ENCODE measurements at places on chromosomes 11 and 22. TPM values are rescaled to one million over a fixed set of nuclear protein-coding genes. Genes with fewer than 3 reads are reported as not detected.

GRCh38 chr11:37333345-37333744 lies 735.3 kb upstream of the RAG2 start:
- no peak for DNase-seq

GRCh38 chr11:124297921-124298320 lies 15.8 kb downstream of the OR8D1 start:
- no peak for DNase-seq

DNA sequence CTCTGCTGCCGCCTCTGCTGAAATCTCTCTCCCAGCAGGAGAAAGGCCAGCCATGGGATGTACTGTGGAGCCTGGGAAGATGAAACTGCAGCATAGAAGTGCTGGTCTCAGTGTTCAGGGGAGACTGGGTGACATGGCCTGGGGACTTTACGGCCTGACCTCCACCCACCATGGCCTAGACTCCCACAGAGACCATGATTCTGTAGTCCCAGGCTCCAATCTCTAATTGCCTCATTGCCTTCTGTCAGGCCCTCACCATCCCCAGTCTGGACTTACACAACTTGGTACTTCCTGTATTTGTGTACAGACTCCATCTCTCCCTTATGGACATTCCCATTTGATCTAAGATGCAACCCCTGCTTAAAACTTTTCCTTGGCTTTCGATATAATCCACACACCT lies 43.1 kb downstream of the TRAF6 start:
- DNase-seq: no peak

DNA sequence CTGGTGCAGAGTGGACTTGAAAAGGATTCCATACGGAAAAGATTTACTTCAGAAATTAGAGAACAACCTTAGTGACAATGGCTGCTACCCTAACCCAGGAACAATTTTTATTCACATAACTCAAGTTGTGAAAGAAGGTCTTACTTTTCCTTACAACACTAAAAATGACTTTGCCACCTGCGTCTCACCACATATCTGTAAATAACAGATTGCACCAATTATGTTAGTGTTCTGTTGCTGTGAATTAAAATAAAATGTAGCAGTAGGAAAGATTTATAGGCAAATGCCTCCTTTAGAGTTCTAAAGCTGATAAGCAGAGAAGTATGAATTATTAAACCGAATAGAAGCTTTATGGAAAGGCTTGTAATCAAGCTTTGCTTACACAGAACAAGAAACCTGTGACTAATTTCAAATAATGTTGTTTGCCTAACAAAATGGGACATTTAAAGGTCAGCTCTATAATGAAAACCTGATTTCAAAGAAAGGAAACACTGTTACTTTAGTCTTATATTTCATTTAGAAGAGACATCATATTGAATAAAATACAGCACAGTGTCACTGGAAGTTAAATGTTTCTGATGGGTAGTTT lies 2237.8 kb downstream of the LRRC4C start:
- DNase-seq: no peak

GRCh38 chr11:15136166-15136565 lies 21.4 kb downstream of the INSC start:
- no peak for DNase-seq

GRCh38 chr11:28353991-28354390 lies 245.8 kb downstream of the METTL15 start:
- DNase-seq: no peak

DNA sequence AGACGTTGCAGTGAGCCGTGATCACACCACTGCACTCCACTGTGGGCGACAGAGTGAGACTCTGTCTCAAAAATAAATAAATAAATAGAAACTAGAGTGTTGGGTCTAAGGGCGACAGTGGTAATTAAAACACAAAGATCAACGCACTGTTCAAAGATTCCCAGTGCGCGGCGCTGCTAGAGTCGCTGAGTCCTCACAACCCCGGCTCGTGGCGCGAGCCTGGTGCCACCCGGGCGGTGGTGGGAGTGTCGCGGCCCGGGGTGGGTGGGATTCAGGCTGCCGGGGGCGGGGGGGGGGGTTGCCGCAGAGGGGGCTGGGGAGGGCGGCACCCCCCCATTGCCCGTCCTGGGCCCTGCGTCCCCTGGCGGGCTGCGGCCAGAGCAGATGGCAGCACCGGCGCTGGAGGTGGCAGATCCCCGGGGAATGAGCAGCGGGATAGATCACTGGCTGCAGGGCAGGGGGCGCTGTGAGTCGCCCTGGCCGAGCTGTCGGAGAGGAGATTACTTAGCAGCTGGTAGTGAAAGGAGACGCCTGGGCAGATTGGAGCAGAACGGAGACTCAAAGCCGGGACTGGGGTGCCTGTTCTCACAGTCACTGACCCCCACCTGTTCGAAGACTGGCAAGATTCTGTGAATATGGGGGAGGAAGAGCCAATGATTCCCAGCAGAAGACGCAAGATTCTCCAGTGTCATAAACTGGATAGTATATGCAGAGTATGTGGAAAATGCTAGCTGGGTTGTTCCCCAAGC lies 30.2 kb upstream of the APOBEC3A start:
- peak; percentile 43 for DNase-seq

DNA sequence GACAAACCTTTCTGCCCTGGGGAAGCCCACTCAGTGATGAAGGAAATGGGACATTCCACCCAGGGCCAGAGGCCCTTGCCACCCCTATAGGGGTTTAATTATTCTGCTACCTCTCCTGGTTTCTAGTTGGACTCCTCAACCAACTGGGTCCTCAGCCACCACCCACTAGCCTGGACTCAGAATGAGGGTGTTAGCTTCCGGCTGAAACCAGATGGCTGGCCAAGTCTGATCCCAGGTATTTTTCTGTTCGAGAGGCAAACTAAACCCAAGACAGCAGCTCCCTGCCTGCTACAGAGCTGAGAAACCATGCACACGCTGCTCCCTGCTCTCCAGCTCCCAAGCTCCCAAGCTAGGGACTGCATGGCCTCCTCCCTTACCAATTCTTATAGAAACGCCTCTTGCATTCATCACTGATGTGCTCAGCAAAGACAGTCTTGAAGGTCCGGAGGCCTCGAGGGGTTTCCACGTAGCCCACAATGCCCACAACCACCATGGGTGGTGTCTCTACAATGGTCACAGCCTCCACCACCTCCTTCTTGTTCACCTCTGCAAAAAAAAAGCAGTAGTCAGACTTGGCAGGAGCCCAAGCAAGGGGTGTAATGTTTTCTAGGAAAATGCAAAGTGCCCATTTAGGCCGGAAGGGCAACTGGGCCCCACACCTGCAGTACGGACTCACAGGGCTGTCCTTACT lies 2.2 kb downstream of the RPL3 start:
- no peak for DNase-seq

GRCh38 chr11:128548649-128549255 lies 38.6 kb downstream of the ETS1 start:
- no peak for DNase-seq

- no peak for DNase-seq
These were observed 71.8 kb upstream of the TEAD1 start for GRCh38 chr11:12602421-12602820.

- no peak for DNase-seq
These were observed 23.1 kb downstream of the PTPN5 start for GRCh38 chr11:18768472-18768901.

DNA sequence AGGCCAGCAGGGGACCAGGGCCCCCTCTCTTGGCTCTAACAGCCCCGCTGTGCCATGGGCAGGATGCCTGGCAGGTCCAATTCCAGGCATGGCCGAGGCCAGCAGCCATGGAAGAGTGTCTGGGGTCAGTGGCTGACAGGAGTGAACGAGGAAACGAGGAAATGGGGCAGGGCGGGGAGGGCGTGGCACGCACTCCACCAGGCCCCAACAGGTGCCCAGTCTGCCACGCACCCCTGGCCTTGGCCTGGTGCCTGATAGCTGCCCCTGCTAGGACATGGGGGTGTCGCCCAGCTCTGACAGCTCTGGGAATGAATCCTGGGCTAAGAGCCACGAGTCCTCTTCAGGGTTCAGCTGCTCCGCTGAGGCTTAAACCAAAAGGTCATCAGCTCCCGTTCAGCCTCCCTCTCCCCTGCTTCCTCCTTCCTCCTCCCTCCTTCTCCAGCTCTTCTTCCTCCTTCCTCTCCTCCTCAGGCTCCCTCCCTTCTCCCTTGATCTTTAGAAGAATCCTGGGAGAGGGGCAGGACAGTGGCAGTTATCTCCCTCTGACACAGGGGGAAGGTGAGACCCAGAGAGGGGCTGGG lies 11.5 kb upstream of the TBC1D22A start:
- no peak for DNase-seq

- DNase-seq: peak; percentile 56
These were observed 569.9 kb upstream of the CADM1 start for GRCh38 chr11:116073854-116074837.

DNA sequence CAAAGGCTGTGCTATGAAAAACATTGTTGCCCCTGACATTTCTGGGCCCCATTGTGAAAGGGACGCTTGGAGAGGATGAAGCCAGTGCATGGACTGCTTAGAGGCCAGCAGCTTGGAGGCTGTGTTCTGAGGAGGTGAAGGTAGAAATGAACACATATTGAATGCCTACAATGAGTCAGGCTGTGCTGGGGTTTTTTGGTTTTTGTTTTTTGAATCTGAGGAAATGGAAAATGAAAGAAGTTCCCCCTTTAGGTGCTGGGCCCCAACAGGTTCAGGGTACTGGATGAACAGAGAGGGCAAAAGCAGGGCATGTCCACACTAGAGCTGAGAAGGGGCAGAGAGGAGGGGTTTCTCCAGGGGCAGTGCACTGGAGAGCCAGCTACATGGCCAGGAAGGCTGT lies 166.1 kb upstream of the API5 start:
- DNase-seq: no peak

- DNase-seq: no peak
These were observed 101.8 kb downstream of the FEZ1 start for GRCh38 chr11:125394296-125394695.

DNA sequence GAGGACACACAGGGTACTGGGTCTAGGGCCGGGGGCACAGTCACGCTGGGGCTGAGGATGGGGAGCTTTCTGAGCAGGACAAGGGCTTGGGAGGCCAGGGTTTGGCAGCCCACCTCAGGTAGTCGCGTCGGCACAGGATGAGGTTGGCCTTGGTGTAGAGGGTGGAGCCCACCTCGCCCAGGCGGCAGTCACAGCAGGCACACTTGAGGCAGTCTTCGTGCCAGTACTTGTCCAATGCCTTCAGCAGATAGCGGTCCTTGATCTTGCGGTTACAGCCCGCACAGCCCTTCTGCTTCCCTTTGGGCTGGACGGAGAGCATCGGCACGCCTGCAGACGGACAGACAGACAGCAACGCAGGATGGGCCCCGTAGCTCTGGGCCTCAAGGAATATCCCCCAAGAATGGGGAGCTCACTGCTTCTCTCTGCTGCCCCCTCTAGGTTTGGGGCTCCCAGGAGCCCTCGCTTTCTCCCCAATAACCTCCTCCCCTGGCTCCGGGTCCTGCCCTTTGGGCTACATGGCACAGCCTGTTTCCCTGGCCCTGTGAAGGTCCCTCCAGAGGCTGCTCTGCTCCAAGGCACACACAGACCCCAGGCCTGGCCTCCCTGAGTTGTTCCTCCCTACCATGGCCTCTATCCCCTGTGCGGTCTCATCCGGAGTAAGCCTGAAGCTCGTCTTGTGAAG lies 33.4 kb downstream of the LMO1 start:
- no peak for DNase-seq

GRCh38 chr22:49350441-49351121 lies 477.1 kb downstream of the BRD1 start:
- no peak for DNase-seq

DNA sequence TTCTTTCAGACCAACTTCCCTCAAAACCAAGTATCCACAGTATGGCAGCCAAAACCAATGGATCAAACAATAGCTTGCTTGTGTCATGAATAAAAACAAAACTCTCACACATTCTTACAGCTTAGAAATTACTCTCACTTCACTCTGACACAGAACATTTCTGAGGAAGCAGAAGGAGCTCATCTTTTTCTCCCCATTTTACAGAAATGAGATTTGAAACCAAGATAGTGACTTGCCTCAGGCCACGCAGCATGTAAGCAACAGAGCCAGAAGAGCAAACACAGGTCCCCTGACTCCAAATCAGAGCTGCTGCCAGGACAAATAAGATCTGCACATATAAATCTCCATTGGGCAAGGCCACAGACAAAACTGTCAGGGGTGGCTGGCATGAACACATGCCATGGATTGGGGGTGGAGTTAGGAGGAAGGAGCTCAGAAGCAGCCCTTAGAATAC lies 64.8 kb downstream of the RAB30 start:
- DNase-seq: no peak

DNA sequence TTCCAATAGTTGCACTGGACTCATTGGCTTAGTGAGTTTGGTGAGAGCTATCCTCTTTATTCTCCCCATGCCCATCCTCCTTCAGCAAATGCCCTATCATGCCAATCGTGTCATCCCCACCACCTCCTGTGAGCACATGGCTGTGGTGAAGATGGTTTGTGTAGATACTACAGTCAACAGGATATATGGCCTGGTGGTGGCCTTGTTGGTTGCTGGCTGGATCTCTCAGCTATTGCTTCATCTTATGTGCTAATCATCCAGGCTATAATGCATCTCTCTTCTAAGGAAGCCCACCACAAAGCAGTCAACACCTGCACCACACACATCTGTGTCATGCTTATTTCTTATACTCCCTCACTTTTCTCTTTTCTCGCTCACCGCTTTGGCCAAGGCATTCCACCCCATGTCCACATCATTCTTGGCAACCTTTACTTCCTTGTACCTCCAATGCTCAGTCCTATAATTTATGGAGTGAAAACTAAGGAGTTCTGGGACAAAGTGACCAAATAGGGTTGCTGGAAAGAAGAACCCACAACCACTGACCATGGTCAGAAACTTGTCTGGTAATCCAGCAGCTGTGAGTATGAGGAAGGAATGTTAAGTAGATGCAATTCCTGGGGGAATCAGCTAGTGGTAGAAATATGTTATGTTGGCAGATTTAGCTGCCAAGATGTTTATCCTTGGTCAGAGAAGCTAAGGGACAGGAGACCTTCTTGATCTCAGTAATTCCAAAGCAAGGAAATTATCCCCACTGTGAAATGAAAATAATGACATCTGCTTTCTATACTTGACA lies 16.3 kb upstream of the OR56B1 start:
- no peak for DNase-seq

GRCh38 chr22:49674479-49675050 lies 153.1 kb downstream of the BRD1 start:
- no peak for DNase-seq

GRCh38 chr22:35348026-35348590 lies 32.8 kb upstream of the HMOX1 start:
- DNase-seq: no peak

- peak; percentile 45 for DNase-seq
These were observed 161.1 kb upstream of the CCDC179 start for GRCh38 chr11:23021287-23021863.

GRCh38 chr22:36985211-36985889 lies 33.9 kb downstream of the TST start:
- no peak for DNase-seq

GRCh38 chr11:32706985-32707741 lies 87.3 kb downstream of the CCDC73 start:
- DNase-seq: no peak

Gene RFPL3
- 0.38 TPM for polyA plus RNA-seq

Gene PPFIA1
- 54.9 TPM for polyA plus RNA-seq

Gene CARD18
- polyA plus RNA-seq: not detected

Gene GLYAT
- polyA plus RNA-seq: 0.59 TPM

Gene OR5F1
- polyA plus RNA-seq: not detected

Gene GLB1L3
- polyA plus RNA-seq: 2.6 TPM

Gene PHOX2A
- 1.8 TPM for polyA plus RNA-seq

Gene DMC1
- 1.9 TPM for polyA plus RNA-seq

Gene PRPF19
- 105 TPM for polyA plus RNA-seq

Gene SPI1
- polyA plus RNA-seq: 10.8 TPM

Gene APOBEC3B
- 2.6 TPM for polyA plus RNA-seq

Gene MS4A15
- polyA plus RNA-seq: not detected

Gene ANO9
- 0.53 TPM for polyA plus RNA-seq

Gene IZUMO1R
- 0.27 TPM for polyA plus RNA-seq

Gene TSGA10IP
- 0.68 TPM for polyA plus RNA-seq
